ENCODE measurements at places on chromosomes 3 and 15.

DNA sequence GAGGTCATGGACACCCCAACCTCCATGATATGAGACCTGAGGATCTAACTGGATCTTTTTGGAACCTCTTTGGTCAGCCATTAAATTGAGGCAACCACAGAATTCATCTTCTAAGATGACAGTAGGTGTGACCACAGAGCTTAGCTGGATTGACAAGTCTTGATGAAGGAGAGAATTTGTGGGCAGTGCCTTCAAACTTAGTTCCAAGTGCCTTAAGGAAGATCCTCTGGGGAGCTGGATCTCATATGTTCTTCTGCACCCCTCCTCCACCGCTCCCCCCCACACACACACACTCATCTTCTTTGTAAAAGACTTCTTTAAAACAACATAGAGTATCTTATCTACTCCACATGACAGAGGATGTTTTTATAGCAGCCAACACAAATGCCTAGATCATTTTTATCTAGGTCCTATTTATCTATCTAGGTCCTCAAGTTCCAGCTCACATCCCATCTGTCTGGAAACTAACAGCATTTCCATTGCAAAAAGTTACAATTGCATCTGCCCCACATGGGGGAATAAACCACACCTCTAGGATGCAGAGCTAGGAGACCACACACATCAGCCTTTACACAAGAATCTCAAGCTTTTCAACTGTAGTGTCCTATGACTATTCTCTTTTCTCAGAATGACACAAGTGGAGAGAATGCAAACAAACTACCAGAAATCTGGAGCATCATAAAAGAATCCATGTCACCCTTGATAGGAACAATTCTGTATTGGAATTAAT is 37.4 kb downstream of the WWTR1 start:
- DNase-seq, result no peak

- DNase-seq, result no peak
Observed at GRCh38 chr3:151379083-151379734, 5.3 kb downstream of the P2RY12 start.

DNA sequence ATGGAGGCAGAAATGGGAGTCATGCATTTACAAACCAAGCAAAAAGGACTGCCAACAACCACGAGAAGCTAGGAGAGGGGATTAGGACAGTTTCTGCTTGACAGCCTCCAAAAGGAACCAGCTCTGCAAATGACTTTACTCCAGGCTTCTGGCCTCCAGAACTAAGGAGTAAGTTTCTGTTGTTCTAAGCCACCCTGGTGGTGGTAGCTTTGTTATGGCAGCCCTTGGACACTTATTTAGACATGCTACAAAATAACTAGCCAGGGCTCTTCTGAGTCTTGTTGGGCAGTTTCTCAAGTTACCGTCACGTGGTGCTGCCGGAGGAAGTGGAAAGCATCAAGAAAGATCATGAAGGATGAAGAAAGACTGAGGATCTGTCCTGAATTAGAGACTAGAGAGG is 386.5 kb downstream of the LRTM1 start:
- DNase-seq, result no peak

GRCh38 chr15:70585707-70586034 is 177.7 kb downstream of the UACA start:
- DNase-seq, result no peak

DNA sequence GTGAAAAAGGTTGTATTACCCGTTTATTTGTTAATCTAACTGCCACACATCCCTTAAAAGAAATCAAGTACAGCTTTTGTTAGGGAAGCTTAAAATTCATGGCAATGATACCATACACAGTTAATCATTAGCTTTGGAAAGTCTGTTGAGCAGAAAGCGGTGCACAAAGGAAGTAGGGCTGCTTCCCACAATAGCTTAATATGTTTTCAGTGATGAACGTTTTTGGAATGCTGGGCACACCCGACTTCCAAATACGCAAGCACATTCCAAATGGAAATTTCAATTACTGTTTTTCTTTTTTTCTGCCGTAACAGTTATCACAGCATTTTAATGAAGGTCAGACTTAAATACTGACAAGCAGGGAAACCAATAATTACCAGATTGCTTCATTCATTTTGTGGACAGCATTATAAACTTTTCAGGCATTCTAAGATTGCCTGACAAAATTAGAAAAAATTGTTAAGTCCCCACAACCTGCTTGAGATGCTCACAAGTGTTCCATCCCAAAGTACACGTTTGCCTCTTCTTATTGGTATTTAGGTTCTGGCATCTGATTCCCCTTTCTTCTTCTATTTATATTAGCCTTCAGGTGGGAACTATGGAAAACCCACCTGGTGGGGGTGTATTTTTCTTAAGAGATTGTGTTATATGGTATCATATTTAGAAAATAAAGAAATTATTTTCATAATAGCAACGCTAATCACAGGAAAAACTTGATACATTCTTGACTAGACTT is 1.1 kb upstream of the ECT2 start:
- DNase-seq, result peak; percentile 99

- DNase-seq, result no peak
Observed at GRCh38 chr3:7576071-7576470, 715.2 kb downstream of the GRM7 start.

- DNase-seq, result no peak
Observed at GRCh38 chr3:127133971-127134370, 59.0 kb upstream of the PRR23E start.

DNA sequence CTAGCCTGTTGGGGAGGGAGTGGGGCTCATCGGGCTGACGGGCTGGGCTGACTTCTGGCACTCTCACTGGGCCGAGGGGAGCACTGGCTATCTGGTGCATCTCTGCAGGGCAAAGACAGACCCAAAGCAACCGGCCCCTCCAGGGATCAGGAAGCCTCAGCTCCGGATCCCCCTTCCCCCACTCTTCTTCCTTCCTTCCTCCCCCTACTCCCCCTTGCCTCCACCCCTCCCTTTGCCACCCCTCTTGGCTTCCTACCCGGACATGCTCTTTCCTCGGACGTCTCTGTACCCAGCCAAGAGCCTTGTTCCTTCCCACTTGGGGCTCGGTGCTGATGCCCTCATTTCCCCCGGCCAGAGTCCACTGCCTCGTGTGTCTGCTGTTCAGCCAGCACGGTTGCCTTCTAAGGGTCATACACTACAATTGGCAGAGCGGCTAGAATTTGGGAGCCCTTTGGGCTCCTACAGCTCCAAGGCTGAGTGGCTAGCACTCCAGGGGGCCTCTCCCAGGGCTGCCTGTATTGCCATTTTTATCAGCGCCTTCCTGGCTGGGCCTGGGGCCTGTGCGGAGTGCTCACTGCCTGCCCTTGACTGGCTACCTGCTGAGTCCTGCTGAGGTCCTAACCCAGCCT is 10.9 kb downstream of the SEMA3F start:
- no peak for DNase-seq

GRCh38 chr15:80587007-80587406 is 108.1 kb upstream of the ABHD17C start:
- no peak for DNase-seq

- DNase-seq, result no peak
Observed at GRCh38 chr3:158744567-158745288, 12.5 kb upstream of the RARRES1 start.

GRCh38 chr3:34207002-34207401 is 408.6 kb downstream of the PDCD6IP start:
- DNase-seq, result peak; percentile 76

GRCh38 chr3:144390786-144391185 is 419.2 kb downstream of the DIPK2A start:
- DNase-seq, result no peak

DNA sequence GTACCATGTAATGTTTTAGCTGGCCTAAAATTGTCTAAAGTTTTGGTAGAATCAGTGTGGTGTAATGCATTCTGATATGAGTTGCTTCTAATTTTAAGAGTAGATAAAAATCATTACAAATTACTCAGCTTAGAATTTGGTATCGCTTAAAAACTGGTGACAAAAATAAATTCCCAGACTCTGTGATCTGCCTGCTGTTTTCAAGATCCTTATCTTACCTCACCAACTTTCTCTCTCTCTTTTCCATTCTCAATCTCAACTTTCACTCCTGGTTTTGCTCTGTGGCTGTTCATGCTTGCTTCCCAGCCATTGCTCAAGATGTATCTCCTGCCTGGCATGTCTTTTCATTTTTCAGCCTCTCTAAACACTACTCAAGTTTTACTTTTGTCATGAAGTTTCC is 45.7 kb downstream of the TCF12 start:
- no peak for DNase-seq

DNA sequence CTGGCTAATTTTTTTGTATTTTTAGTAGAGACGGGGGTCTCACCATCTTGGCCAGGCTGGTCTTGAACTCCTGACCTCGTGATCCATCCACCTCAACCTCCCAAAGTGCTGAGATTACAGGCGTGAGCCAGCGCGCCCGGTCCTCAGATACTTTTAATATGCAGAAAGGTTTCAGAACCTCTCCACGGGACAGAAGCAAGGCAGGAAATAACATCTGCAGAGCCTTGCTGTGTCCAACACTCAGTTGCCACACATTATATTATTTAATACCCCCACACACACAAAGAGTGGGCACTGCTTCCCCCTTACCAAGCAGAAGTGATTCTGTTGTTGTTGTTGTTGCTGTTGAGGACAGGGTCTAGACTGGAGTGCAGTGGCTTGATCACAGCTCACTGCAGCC is 28.0 kb downstream of the OSBPL10 start:
- DNase-seq, result no peak

- DNase-seq, result no peak
Observed at GRCh38 chr15:40472171-40472727, 1.5 kb downstream of the CHST14 start.

- no peak for DNase-seq
Observed at GRCh38 chr3:185727873-185728272, 97.0 kb downstream of the IGF2BP2 start.

DNA sequence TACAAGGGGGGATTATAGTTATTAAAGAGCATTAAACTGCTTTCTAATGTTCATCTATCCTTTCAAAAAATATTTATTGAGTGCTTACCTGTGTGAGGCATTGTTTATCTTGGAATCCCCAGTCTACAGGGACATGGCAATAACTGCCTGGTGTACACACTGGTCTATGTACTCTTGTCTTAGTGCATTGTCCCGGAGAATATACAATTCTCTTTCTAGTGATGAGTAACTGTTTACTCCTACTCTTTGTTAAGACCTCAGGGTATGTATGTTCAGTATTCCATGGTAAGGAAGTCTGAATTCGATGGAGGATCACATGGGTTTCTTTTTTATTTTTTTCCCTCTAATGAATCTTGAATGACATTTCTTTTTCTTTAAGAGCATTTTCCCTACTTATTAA is 772.4 kb upstream of the NR2F2 start:
- no peak for DNase-seq

GRCh38 chr15:46304321-46304720 is 669.5 kb downstream of the SQOR start:
- no peak for DNase-seq

GRCh38 chr3:111311709-111312235 is 230.2 kb upstream of the CD96 start:
- no peak for DNase-seq

- DNase-seq, result no peak
Observed at GRCh38 chr3:111695636-111696117, 100.5 kb upstream of the ZBED2 start.

DNA sequence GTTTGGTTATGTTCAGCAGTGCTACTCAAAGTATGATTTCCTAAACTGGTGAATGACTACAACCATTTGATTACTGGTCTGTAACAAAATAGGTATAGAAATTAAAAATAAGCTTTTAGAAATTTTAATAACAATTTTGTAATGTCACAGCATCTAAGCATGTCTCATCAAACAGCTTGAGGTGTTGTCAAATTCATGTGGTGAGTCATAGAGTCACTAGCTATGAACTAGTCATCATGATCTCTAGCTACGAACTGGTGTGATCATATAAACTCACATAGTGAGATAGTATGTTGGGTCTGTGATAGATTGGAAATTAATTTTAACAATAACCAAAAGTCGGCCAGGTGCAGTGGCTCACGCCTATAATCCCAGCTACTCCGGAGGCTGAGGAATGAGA is 213.9 kb upstream of the RBMS3 start:
- DNase-seq, result no peak

- no peak for DNase-seq
Observed at GRCh38 chr15:68402432-68403160, 29.4 kb downstream of the ITGA11 start.

DNA sequence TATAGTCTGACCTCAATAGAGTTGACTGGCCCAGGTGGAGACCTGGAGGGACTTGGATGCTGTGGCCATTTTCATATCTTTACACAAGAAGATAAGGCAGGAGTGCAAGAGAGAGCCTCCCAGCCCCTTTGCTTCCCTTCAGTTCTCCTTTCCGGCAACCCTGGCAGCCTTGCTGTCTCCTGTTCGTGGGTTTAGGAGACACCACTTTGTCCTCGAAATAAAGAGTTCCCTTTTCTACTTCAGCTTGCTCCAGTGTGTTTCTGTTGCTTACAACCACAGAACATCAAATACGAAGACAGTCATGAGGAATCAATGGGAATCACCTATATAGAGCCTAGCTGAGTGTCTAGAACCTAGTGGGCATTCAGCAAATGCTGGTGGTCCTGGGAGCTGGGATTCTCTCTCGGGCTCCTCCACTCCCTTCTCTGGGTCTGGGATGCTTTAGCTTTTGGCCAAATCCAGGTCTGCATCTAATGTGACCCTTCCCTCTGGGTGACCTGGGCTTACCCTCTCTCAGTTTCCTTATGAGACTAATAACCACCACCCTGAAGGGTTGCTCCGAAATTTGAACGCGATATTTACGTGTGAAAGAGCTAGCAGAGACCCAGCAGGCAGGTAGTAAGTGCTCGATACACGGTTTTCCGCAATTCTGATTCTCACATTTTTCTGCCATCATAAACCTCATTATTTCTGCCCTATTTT is 44.5 kb downstream of the PCSK6 start:
- no peak for DNase-seq

DNA sequence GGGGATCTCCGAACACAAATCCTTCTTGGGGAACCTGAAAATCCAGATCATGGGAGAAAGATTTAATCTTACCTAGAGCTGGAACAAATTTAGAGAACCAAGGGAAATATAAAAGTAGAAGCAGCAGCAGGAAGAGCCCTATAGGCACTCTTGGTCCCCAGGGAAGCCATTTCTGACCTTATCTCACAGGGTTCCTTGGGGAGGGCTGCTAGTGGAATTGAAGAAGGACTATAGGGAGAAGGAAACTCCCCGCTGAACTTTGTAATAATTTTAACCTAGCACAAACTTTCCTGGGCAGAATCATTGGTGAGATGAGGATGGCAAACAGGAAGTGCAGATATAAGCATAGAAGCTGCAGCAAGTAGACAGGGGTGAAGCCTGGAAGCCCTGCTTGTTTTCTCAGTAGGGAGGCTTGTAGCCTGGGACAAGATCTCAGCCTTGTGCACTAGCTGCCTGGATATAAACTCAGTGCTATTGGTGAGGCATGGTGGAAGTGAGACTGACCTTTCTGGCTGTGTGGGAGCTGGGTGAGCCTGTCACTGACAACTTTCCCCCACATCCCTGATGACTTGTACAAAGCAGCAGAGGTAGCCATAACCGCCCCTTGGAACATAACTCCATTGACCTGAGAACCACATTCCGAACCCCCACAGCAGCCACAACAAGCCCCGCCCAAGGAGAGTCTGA is 343.0 kb upstream of the TGFBR2 start:
- DNase-seq, result no peak

Data from kidney epithelial cell (primary cell).